ENCODE measurements at places on chromosomes 1 and 21. TPM values are rescaled to one million over a fixed set of nuclear protein-coding genes. Genes with fewer than 3 reads are reported as not detected.

DNA sequence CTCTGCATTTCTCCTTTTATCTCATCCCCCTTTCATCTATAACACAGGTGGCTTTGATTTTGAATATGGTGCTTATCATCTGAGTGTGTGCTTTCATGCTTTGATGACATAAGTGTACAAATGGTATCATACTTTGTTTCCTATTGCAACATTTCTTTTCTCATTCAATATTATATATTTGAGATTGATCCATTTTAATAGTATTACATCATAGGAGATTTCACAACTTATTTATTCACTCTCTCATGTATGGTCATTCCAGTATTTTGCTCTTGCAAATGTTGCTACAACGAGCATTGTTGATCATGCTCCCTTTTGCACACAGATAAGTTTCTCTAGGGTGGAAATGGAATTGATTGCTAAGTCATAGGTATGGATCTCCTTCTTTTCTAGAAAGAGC lies 302.8 kb downstream of the KIF26B start:
- DNase-seq: no peak
- no peak overlapping the region for H3K27ac ChIP-seq
- H3K4me1 ChIP-seq: no peaks in the 10 kb centered on the region
- H3K27me3 ChIP-seq: no peaks in the 10 kb centered on the region

DNA sequence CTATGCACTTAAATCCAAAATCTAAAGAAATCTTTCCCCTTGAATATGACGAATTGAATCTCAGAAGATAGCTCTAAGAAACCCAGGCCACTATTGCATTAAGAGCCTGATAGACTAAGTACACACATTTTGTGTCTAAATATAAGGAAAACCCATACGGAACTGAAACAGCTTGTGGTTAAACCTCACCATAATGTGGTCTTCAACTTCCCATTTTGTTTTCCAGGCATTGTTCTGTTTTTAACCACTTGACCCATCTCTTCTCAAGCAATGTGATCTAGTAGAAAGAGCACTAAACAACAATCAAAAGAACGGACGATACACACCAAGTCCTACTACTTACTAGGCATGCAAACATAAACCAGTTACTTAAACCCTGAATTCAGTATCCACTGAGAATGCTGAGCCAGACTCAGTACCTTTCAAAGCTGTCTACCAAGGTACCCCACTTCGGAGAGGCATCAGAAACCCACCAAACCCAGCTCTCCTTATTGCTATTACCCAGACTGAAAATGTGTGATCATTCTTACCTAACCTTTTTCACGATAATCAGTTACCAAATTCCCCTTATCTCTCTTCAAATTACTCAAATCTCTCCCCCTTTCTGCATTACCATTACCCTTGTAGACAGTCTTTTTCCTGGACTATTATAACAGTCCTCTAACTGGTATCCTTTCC lies 12.8 kb downstream of the OTUD7B start:
- H3K27me3 ChIP-seq: no peaks in the 10 kb centered on the region
- H3K4me1 ChIP-seq: peaks cover 50% of the 10 kb centered on the region

DNA sequence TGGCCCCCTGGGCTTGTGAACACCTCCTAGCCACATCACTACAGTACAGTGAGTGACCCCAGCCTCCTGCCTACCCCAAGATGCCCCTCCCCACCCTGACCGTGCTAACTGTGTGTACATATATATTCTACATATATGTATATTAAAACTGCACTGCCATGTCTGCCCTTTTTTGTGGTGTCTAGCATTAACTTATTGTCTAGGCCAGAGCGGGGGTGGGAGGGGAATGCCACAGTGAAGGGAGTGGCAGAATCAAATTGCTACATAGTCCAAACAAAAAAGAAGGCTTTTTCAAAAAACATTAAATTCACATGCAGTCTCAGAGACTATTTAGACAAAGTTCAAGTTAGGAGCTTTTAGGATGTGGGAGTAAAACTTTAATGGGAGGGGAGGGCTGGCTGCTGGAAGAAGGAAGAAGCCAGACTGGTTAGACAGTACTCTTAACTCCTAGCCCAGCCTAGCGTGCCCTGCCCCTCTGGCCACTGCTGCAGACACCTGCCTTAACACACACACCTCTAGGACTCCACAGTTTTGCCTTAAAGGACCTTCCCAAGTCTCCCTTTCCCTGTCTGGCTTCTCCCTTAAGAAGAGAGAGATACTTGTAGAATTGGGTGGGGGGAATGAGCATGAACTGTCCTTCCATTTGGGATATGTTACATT lies 9.4 kb downstream of the PEA15 start:
- peaks cover 63% of the 10 kb centered on the region for H3K36me3 ChIP-seq
- H3K27me3 ChIP-seq: no peaks in the 10 kb centered on the region
- no peak overlapping the region for H3K27ac ChIP-seq

DNA sequence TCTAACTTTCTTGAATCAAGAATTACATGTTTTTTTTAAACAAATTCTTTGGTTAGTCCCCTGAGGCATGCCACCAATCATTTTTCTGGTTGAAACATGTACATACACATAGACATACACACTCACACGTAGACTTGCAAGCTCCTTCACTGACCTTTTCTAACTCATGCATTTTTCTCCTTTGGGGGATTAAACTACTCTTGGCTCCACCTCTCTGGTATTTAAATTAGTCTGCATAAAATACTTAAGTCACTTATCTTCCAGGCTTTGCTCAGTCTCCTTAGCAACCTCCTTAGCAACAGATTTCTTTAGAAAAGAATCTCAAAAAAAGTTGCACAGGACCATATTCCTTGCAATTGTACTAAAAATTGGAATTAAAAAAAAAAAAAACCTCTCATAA lies 440.9 kb upstream of the LRRC7 start:
- H3K27me3 ChIP-seq: no peaks in the 10 kb centered on the region
- H3K36me3 ChIP-seq: no peaks in the 10 kb centered on the region
- no peak for DNase-seq

DNA sequence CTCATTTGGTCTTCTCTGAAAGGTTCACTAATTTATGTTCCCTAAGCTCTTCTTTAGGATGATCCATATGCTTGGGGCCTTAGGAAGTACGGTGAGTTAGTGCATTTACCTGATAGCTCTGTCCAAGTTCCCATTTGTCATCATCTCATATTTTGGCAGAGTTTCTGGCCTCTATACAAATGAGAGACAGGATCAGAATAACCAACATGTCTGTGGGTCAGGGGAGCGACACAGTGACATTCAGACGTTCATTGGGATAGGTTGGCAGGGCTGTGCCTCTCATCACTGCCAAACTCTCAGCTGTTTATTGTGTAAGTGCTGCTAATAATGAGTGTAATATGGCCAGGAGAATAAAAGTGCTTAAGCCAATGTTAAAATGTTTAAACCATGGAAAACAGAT lies 561.1 kb upstream of the ZRANB2 start:
- no peaks in the 10 kb centered on the region for H3K27me3 ChIP-seq
- no peak for DNase-seq
- H3K4me1 ChIP-seq: no peaks in the 10 kb centered on the region
- no peaks in the 10 kb centered on the region for H3K36me3 ChIP-seq
- no peak overlapping the region for H3K4me3 ChIP-seq

GRCh38 chr1:94949681-94950661 lies 23.1 kb upstream of the CNN3 start:
- DNase-seq: no peak
- H3K27ac ChIP-seq: no peak overlapping the region
- no peak overlapping the region for H3K4me3 ChIP-seq
- peaks cover 7% of the 10 kb centered on the region for H3K27me3 ChIP-seq

GRCh38 chr1:8211883-8212579 lies 105.9 kb upstream of the SLC45A1 start:
- peak overlapping the region; percentile 49 for H3K4me3 ChIP-seq
- peak overlapping the region; percentile 58 for H3K27ac ChIP-seq
- H3K27me3 ChIP-seq: peaks cover 24% of the 10 kb centered on the region
- H3K4me1 ChIP-seq: peaks cover 26% of the 10 kb centered on the region

Gene LRRC52
- total RNA-seq: not detected

Gene GJA9
- not detected for total RNA-seq

Gene GNPAT
- 45.6 TPM for total RNA-seq

- DNase-seq: no peak
- H3K27me3 ChIP-seq: peaks cover 12% of the 10 kb centered on the region
- H3K4me3 ChIP-seq: peak overlapping the region; percentile 91
- H3K27ac ChIP-seq: peak overlapping the region; percentile 98
These were observed 972 bp upstream of the KDM4A start for GRCh38 chr1:43648876-43649477.

- DNase-seq: no peak
- H3K4me1 ChIP-seq: peaks cover 55% of the 10 kb centered on the region
- H3K4me3 ChIP-seq: no peak overlapping the region
- no peak overlapping the region for H3K27ac ChIP-seq
These were observed 22.4 kb downstream of the DSTYK start for GRCh38 chr1:205189131-205189530.

DNA sequence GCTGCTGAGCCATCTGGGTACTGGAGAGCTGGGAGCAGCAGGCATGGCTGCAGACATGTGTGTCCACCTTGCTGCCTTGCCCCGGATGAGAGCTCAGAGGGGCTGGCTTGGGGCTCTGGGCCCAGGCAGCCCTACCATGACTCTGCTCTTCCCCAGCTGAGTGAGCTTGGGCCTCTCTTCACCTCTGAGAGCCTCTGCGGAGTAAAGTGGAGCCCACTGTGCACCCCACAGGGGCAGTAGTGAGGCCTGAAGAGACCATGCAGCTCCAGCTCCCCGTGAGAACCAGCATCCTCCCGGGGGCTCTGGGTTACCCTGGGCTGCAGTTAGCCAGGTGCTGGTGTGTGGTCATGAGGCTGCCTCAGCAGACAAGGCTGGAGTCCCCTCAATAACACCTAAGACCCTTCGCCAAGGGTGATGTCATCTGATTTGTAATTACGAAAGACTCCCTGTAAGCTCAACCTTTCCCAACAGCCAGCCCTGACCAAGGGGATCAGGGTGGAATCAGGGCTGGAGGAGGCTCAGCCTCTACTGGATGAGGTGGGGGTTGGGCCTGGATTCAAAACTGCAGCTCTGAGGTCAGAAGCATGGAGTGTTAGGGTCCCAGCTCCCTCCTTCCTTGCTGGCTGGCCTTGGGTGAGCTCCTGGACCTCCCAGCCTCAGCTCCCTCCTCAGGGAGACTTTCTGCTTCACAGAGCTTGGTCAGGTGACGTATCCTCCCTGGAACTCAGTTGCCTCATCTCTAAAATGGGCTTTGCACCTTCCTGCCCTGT lies 308.0 kb downstream of the MATN1 start:
- H3K36me3 ChIP-seq: no peaks in the 10 kb centered on the region
- no peaks in the 10 kb centered on the region for H3K27me3 ChIP-seq
- no peak overlapping the region for H3K27ac ChIP-seq
- no peaks in the 10 kb centered on the region for H3K4me1 ChIP-seq

DNA sequence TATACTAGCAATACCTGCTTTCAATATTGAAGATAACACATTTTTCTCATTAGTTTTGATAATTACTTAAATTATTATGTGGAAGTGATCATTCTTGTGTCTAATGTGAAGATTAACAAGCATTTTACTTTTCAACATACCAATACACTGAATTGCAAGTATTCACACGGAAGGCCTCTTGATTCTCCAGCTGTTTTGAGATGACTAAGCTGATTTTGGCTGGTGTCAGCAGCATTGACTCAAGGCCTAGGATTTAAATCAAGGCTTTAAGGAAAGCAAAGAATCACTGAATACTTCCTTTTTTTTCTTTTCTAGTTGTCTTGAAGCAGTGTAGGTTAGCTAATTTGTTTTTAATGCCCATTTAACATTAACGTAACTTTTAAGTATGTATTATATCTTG lies 373.7 kb downstream of the SRGAP2C start:
- no peak overlapping the region for H3K27ac ChIP-seq
- H3K36me3 ChIP-seq: peaks cover 9% of the 10 kb centered on the region
- no peak overlapping the region for H3K4me3 ChIP-seq

DNA sequence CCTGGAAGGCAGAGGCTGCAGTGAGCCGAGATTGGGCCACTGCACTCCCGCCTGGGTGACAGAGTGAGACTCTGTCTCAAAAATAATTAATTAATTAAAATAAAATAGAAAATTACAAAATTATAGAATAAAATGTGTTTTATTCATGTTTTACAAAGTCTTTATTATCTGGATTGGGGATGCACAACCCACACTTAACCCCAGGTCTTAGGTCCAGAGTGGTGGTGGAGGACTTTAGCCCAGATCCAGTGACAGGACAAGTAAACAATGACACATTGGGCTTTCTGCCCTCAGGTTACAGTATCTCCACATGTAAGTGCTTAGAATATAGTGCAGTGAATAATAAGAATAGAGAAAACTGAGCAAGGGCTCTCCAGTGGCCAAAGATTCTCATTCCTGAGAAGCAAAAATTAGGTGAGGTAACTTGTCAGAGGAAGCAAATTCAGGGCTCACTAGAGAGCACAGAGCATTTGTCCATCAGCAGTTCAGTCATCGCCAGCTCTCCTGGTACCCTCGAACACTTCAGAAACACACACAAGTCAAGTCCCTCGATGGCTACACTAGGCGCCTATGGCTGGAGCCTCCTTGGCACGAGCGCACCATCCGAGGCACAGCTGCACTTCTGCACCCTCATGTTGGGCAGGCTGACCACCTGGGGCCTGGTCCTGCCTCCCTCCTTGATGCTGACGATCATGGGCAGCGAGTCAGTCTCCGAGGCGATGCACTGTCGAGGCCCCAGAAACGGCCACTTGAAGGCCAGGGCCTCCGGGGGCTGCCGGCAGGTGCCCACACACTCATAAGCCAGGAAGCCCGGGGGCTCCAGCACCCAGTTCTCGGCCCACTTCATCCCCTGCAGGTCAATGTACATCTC lies 2.6 kb downstream of the LEFTY1 start:
- no peak overlapping the region for H3K4me3 ChIP-seq
- peaks cover 20% of the 10 kb centered on the region for H3K27me3 ChIP-seq
- H3K27ac ChIP-seq: no peak overlapping the region
- no peaks in the 10 kb centered on the region for H3K36me3 ChIP-seq
- DNase-seq: no peak

- no peaks in the 10 kb centered on the region for H3K36me3 ChIP-seq
- H3K27me3 ChIP-seq: no peaks in the 10 kb centered on the region
- H3K4me1 ChIP-seq: peaks cover 3% of the 10 kb centered on the region
- H3K27ac ChIP-seq: no peak overlapping the region
These were observed 3.5 kb downstream of the FCRL3 start for GRCh38 chr1:157696966-157697628.

DNA sequence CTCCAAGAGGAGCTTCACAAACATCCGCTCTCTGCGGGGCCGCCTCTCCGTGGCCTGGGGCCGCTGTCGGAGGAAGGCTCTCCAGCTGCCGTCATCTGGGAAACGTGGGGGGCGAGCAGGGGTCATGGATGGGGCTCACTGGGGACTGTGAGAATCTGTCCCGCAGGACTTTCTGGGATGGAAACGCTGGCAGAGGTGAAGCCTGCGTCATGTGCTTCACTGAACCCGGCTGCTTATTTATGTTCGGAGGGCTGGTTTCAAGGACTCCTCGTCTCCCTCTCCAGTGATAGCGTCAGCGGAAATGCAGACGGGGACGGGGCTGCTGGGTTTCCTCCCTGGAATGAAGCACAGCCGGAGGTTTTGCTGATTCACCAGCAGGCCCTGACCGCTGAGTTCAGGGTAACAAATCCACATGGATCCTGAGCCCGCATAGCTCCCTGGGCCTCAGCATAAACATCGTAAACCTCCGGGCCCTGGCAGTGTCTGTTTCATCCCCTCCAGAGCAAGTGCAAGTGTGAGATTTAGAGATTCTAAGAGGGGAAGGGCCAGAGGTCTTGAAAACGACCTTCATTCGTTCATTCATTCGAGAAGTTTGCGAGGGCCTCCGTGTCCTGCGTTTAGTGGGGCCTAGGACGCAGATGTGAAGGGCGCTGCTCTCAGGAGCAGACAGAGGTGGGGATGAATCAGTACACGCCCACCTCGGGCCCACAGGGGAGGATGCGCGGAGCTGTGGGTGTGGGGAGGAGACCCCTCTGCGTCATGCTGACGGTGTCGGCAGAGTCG lies 7.0 kb upstream of the POFUT2 start:
- no peaks in the 10 kb centered on the region for H3K36me3 ChIP-seq
- H3K27ac ChIP-seq: no peak overlapping the region
- peaks cover 6% of the 10 kb centered on the region for H3K4me1 ChIP-seq
- DNase-seq: no peak

Gene CFAP141
- total RNA-seq: not detected

All from activated CD4-positive, alpha-beta T cell treated with anti-CD3 and anti-CD28 coated beads, Interleukin-2, amount 10 ng/mL, durations not matched to agents 24 days and 14 days (primary cell).